ENCODE measurements at places on chromosomes 16 and 17. TPM values are rescaled to one million over a fixed set of nuclear protein-coding genes. Genes with fewer than 3 reads are reported as not detected.

JPH3 gene
- total RNA-seq, result 165 TPM

MLX gene
- total RNA-seq, result 29.1 TPM

CTNS gene
- 8.1 TPM for total RNA-seq

- DNase-seq, result no peak
These were observed 19.3 kb upstream of the NAT9 start for GRCh38 chr17:74795327-74796020.

DNA sequence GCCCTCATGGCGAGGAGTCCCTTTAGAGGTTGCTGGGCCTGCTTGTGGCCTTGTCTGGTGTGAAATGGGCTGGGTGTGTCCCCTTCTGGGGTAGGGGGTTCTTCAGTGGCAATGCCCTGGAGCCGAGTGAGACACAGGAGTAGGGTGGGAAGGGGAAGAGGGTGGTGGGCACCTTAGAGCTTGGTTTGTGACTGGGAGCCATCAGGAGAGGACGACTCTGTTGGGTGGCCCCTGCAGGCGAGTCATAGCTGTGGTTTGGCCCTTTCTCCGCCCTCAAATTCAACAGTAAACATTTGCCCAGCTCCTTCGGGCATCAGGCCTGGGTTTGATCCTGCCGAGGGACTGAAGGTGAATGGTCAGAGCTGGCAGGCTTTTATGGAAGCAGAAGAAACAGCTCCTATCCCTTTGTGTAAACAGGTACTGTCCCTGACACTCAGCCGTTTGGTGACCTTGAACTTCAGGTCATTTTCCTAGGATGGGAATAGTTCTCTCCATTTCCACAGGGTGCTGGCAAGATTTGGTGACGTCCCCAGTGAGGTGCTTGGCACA, 2.9 kb downstream of the E4F1 start:
- no peak for DNase-seq

Measured in dorsolateral prefrontal cortex (tissue), 122 donors.